NCI-H2081 treated with DMSO at 0.1 percent for 48 hours (cell line): ENCODE measurements at places on chromosomes 6 and 20.

GRCh38 chr6:125658759-125659431 lies 90.5 kb upstream of the HEY2 start:
- DNase-seq, result no peak

GRCh38 chr20:2162823-2163166 lies 61.2 kb downstream of the STK35 start:
- DNase-seq, result no peak

GRCh38 chr6:87784690-87785089 lies 82.7 kb upstream of the AKIRIN2 start:
- DNase-seq, result no peak

- DNase-seq, result no peak
Measured at GRCh38 chr6:72414657-72415056, 207.2 kb upstream of the KCNQ5 start.

DNA sequence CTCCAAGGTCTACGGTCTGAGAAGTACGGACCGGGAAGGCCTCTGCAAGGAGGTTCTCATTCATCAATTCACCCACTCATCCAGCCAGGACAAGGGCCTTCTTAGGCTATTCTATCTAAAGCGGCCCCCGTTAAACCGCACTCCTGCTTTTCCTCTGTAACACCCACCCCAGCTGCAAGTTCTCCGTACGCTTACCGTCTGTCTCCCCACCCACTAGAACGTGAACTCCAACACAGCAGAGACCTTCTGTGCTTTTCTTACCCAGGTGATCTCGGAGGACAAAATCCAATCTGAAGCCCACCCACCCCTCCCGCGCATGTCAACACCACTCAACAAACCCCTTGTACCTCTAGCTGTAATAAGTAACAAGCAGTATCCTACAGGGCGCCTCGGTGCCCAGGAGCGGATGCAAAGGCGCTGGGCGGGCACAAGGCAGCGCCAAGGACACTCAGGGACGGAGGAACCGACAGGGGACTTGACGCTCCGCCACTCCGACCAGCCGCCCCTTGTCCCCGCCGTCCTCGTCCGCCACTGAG lies 351 bp downstream of the AURKA start:
- no peak for DNase-seq
